ENCODE measurements at places on chromosomes 3 and 15. TPM values are rescaled to one million over a fixed set of nuclear protein-coding genes. Genes with fewer than 3 reads are reported as not detected.

DNA sequence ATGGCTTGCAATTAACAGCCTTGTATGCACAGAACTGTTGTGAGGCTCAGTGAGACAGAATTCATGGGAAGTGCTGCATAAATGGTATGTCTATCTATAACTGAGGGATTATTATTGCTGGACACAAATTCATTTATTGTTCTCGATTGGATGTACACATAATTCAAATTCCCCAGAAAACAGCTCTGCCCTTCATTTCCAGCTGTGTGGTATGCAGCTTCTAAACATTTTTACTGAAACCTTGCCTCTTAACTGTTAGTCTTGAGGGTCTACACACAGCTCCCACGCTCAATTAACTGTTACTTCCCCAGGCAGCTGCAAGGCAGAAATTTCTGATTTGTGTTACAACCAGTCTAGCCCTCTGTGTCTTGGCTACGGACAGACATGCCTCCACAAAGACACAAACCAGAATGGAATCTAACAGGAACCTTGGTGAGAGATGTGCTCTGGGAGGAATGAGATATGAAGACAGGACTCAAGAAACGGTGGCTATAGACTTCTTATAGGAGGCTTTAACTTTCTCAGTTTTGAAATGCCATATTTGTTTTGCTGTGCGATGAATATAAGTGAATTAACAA lies 139.7 kb upstream of the TBL1XR1 start:
- DNase-seq, result no peak

DNA sequence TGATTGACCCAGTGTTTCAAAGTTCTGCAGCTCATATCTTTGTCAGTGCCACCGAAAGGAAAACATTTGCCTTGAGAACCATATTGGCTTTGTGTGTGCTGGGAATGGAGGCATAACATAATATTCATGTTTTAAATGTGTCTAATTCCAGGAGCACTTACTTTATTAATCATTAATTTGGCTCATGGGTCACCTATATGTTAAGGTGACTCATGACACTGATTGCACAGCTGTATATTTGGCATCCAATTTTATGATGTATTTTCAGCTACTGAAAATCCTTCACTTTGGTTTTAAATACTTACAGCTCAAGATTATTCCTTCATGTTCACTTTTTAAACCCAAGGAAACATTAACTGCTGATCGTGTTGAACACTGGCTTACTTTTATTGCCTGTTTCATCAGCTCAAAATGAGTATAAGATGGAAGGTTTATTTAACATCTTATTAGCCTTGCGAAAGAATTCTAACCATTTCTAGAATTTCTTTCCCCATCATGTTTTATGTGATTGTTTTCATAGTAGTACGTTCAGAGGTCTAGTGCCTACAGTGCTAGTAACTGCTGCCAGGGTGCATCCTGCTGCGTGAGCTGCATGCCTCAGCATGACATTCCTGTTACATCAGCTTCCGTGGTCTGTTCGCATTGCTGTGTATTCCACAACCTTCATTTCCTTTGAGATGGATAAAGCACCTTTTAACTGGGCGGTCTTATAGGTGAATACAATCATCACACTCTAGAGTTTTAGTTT lies 63.7 kb downstream of the LRCH3 start:
- peak; percentile 83 for DNase-seq

DNA sequence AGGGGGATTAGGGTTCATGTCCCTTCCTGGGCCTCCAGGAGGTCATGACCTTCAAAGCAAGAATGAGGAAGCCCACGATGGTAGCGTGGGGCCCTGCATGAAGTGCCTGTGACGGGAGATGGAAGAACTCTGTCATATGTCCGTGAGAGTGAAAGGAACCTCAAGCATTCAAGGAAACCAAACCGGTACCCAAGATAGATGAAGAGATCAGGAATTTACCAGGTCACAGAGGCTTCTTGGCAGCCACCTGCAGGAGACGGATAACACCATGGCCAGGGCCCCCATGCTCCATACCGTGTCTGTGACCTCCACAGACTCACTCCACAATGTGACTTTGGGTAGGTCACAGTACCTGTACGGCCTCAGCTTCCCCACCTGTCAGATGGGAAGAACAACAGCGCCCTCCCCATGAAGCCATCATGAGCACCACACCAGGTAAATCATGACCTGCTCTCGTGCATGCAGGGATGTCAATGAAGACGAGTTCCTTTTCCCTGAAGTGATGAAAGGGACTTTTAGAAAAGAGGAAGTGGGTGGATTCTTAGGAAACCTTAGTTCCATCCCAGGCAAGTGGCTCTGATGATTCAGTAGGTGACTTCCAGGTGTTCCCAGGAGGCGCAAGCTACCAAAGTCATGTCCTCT lies 23.3 kb upstream of the CYP11A1 start:
- DNase-seq, result no peak

DNA sequence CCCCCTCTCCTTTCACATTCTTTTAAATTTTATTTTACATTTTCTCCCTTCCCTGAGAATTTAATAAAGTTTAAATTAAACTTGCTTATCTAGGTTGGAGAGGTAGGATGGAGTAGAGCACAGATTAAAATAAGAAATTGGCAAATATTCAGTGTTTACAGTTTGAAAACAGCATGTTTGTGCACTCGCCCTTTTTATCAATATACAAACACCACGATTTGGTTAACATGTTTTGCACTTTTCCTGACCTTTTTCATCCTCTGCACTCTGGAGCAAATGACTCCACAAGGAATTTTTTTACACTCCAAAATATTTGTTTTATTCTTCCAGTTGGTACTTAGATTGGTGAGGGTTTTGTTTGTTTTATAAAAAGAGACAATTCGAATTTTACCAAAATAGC lies 87.1 kb downstream of the DUT start:
- DNase-seq, result no peak

The MFSD1 gene
- total RNA-seq, result 55.8 TPM

The PYGO1 gene
- 6.8 TPM for total RNA-seq

The CELF6 gene
- total RNA-seq, result 0.41 TPM

The CD200R1L gene
- total RNA-seq, result not detected
